Fibroblast of skin of scalp (primary cell): ENCODE measurements at places on chromosomes 5 and 9.

- no peak for DNase-seq
Measured at GRCh38 chr5:35341189-35341588, 110.9 kb upstream of the PRLR start.

DNA sequence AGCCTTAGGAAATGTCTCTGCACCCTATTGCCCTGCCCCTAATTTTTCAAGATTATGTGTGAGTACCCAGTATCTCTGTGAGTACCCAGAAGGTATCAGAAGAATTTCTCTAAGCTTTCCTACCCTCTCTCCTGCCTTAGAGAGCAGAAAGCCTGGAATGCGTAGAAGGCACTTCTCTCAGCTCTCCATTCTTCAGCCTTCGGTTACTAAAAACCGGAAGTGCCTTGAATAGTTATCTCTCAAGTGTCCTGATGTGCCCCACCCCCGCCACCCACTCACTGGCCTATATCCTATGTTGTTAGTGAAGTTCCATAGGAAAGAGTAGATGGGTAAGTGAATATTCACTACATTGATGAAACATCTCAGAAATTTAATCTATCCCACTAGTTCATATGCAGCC, 210.7 kb upstream of the CDH10 start:
- DNase-seq, result no peak

- peak; percentile 50 for DNase-seq
Measured at GRCh38 chr5:124995421-124995820, 249.0 kb upstream of the ZNF608 start.

DNA sequence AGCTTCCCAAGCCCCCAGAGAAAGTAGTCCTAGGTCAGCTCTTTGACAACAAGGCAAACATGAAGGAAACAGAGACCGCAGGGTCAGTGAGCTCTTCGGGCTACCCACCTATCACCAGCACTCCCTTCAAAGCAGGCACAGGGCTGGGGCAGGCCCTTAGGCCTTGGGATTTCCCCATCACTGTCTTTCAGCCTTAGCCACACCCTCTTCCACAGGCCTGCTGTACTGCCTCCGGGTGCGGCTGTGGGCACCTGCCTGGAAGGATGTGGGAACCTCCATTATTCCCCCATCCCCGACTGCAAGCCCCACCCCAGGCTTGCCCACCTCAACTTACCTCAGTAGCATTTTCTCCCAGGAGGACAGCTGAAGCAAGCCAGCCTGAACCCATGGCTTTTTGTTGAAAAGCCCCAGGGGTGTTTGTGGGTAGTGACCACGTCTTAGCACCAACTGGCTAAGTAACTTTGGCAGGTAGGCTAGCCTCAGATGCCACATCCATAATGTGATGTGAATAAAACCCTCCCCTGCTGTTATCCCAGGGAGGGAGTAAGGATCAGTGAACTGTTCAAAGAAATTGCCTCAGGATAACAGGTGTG, 100.2 kb downstream of the PIK3R1 start:
- no peak for DNase-seq
